WTC11 (cell line): ENCODE measurements at places on chromosomes 3 and 15.

DNA sequence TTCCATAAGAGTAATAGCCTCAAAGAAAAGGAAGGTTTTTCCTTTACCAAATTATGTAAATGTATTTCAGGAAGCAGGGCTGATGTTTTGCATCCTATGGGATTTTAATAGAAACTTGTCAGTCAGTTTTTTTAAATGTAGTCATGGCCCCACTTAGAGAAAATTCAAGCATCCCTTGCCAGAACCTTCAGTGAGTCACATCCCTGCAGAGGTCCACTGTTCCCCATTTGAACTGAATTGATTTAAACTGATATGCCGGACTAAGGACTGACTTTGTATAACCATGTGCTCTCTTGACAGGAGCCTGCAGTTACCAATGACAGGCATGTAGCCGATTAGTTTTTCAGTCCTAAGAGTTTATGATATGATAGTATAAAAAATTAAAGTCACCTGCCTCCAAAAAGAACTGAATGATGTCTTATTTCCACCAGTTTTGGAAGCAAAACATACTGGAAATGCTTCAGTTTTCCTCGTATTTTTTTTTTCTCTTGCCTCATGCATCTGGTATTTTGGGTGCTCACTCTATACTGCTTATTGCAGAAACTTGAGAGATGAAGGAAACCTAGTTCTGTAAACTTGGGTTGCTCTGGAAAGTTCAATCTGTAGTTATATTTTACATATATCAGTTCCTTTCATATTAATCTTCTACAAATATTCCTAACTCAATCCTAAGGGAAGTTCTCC, 30.7 kb downstream of the LRTM1 start:
- no peak for DNase-seq

GRCh38 chr3:25957026-25957425, 167.1 kb downstream of the OXSM start:
- no peak for DNase-seq

GRCh38 chr3:72247645-72248388, 462.9 kb upstream of the PROK2 start:
- DNase-seq: no peak

- no peak for DNase-seq
Observed at GRCh38 chr3:72855001-72855400, 6.8 kb upstream of the SHQ1 start.

DNA sequence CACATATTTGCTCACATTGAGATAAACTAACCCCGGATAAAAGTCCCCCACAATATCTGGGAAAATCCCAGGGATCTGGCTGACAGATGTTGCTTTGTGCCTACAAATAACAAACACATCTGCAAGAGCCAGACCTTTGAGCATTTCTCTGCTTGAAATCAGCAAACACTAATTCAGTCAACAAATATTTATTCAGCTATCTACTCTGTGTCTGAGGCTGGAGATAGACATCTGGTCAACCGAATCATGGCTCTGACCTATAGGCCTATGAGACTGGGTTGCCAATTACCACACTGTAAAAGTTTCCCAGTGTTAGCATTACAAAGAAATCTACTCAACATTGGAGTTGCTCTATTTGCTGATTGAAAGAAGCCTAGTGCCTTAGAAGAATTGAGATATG, 201.1 kb upstream of the CADPS start:
- no peak for DNase-seq

DNA sequence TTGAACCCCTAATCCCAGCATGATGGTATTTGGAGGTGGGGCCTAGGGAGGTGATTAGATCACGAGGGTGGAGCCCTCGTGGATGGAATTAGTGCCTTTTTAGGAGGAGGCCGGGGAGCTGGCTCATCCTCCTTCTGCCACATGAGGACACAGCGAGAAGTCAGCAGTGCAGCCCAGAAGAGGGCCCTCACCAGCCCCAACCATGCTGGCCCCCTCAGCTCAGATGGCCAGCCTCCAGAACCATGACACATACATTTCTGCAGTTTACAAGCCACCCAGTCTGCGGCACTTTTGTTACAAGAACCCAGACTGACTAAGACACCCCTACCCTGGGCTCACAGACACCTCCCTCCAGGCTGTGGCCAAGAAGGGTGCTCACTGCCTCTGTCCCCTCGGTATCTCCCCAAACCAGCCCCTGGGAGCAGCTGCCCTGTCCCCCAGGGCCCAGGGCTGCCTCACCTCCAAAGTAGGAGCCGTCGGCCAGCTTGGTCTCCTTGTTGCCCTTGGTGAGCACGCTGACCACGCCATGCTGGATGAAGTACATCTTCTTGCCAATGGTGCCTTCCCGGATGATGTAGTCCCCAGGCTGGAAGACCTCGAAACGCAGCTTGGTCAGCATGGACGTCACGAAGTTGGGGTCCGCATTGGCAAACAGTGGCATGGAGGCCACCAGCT, 44.1 kb downstream of the HCN4 start:
- DNase-seq: no peak

DNA sequence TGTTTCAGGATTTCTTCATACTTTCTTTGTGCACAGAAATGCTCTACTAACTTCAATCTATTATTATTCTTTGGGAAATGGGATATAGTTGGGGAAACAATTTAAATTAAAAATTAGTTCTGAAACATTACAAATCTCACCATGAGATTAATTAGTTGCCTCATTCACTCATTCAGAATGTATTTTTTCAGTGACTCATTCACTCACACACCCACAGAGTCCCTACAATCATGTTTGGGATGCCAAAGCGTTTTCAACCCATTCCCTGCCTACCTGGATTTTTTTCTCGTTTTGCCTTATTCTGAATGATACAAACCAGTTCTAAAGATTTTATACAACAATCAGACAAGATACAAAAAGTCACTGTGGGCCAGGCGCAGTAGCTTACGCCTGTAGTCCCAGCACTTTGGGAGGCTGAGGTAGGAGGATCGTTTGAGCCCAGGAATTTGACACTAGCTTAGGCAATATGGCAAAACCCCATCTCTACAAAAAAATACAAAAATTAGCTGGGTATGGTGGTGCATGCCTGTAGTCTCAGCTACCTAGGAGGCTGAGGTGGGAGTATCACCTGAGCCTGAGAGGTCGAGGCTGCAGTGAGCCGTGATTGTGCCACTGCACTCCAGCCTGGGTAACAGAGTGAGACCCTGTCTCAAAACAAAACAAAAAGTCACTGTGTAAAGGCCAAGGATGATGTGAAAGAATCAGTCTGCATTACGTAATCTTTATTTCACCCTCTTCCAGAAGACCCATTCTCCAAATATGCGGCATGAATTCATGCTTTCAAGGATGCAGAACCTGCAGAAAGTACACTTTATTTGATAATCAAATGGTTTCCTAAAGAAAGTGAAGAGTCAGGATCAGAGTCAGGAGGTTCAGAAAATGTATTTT, 34.8 kb upstream of the ARHGEF3 start:
- no peak for DNase-seq

DNA sequence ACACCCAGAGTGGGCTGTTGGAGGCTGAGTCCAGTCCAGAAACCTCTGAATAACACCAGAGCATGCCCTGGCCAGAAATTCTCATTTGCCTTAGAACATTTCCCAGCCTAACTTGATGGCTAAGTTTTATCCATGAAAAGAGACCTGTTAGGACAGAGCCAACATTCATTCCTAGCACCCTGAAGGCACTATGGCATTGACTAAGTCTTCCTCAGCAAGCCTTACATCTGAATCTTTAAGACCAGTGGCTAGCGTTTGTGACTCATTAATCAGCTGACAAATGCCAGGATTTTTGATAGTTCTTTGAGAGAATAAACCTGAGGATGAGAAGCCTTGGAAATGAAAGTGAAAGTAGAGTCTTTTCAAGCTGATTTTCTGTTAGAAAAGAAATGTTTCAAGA, 1087.1 kb upstream of the ALCAM start:
- no peak for DNase-seq

DNA sequence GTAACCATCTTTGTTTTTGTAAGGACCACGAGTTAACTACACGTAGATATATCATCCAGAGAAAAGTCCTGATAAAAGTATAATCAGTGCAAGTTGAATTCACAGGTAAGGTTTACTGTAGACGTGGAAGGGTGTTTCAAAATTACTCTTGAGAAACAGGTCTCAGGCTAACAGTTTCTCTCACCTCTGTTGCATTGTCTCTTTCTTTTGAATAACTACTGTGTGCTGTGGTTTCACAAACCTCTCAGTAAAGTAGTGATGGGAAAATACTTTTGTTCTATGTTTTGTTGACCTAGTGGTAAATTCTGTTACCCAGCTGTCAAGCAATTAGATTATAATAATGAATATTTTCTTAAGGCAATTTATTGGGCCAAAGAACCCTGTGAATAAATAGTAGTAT, 75.2 kb downstream of the RBMS3 start:
- DNase-seq: no peak

DNA sequence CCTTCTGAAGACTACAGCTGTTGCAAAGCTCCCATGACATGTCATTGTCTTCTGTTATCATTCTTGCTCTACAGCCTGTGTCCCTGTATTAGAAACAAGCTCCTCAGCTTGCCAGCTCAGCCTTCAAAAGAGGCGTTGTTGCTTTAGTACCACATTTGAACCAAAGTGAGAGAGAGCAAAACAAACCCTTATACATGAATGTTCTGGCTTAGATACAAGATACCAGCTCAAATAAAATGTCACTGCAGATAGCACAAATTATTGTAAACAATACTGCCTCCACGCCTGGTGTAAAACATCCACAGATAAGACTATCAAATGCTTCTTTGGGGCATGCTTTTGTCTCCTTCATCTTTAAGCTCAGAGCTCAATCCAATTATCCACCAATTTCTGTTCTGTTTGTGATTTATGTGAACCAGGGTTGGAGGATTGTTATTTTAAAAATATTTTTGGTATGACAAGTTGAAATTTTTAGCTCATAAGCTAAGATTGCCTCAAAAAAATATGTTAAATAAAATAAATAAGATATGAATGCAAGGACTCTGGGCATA, 403.6 kb upstream of the CDIN1 start:
- no peak for DNase-seq

- no peak for DNase-seq
Observed at GRCh38 chr3:45087155-45087554, 59.0 kb downstream of the CDCP1 start.

GRCh38 chr3:72892081-72892775, 4.4 kb downstream of the GXYLT2 start:
- DNase-seq: no peak

GRCh38 chr3:69088063-69088462, 3.3 kb downstream of the ARL6IP5 start:
- no peak for DNase-seq

- no peak for DNase-seq
Observed at GRCh38 chr3:52986049-52986448, 59.8 kb downstream of the SFMBT1 start.

DNA sequence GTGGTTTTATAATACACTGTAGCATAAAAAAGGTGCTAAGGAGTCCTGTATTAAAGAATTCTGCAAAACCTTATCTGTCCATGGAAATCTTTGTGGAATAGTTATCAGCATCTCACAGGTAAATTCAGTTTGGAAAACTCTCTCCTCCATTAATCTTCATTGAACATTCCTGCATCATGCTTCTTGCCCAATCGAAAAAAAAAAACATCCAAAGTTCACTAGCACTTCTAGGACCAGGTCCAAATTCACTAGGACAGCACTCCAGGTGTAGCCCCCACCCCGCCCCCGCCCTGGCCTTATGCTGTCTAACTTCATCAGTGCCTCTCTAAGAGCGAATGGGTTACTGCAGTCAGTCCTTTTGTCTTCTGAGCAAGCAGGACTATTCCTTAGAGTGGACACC, 138.6 kb downstream of the PLD1 start:
- no peak for DNase-seq

DNA sequence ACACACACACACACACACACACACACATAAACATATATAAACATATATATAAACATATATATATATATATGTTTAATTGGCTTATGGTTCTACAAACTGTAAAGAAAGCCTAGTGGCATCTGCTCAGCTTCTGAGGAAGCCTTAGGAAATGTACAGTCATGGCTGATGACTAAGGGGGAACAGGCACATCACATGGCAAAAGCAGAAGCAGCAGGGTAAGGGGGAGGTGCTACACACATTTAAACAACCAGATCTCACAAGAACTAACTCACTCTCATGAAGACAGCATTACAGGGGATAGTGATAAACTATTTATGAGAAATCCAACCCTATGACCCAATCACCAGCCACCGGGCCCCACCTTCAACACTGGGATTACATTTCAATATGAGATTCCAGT, 922.9 kb downstream of the SI start:
- no peak for DNase-seq

GRCh38 chr3:122271246-122271898, 53.7 kb upstream of the CSTA start:
- DNase-seq: no peak

DNA sequence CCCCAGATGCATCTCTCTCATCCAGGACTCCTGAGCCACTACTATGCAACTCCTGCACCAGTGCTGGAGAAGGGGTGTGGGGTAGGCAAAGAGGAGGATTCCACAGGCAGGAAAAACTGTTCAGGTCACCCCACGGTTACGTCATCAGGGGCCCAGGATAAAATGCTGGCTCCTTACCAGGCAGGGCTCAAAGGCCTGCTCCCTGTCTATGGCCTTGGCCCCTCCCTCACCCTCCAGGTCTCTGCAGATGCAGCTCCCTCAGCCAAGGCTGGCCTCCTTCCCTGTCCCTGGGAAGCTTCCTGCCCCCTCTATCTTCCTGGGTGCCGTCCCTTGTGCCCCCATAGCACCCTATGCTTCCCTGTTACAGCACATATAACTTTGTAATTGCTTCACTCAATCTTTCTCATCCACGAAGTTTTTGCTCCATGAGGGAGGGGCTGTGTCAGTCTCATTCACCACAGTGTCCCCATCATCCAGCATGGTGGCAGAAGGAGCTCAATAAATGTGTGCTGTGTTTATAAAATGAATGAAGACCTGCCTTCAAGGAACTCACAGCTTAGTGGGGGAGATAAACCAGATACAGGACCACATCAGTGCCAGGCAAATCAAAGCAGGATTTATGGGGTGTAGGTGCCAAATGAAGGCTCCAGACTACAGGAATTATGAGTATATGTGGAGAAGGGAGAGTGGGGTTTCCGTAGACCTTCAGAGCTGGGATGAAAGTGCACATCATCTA, 18.6 kb downstream of the KBTBD13 start:
- no peak for DNase-seq

DNA sequence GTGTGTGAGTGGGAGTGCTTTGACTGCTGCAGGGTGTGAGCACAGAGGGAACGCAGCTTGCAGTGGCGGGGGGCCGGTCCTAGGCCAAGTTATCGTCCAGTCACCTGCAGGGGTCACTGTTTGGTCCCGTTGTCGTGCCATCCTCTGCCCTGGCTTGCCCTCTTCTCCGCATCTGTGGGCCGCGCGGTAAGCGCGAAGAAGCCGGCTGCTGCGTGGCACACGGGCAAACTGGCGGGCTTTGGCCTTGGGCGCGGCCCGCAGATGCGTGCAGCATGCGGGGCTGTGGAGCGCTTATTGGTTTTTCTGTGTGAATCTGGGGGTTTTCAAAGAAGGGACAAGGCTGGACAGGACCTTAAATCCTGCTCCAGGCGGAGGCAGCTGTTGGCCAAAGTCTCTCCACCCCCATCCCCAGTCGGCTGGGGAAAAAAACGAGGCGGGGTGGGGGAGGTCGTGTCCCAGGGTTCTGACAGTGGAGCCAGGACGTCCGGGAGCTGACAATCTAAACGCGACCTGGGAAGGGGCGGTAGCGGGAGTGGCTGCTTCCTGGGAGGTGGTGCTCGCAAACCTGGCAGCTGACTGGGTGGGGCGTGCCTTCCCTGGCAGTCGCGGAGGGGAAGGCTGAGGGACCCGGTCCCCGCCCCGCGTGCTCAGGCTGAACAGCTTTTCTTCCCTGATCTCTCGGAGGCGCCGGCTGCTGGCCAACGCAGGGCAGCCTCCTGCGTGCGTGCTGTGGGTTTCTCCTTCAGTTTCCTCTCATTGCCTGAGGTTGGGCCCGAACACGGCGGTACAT, 39.7 kb upstream of the VEPH1 start:
- peak; percentile 72 for DNase-seq
